Hepatic stellate cell (primary cell): ENCODE measurements at places on chromosomes 6 and 20.

DNA sequence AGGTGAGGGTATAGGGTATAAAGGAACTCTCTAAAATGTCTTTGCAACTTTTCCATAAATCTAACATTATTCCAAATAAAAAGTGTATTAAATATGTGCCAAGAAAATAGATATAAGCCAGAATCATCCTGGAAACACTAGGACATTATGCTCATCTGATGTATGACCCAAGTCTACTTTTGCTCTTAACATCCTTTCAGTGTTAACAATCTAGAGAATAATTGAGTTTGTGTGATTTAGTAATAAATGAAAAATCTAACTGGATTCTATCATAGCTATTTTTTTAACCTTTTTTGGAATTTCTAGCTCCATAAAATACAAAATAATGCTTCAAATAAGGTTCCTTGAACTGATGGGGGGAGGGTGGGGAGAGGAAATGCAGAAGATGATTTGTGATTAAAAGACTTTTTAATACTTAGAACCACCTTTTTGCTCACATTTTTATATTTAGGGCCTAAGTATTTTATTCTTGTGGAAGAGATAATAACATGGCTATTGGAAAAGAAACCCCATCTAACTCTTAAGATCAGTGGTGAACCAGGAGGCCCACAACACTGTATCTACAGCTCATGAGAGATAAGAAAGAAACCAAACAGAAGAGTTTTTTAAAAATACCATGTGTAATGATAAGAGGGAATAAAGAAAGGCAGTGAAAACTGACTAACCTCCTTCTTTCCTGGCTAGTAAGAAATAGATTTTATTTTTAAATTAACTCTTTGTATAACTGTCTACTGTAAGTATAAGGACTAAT is 68.5 kb downstream of the PDSS2 start:
- no peak for DNase-seq

DNA sequence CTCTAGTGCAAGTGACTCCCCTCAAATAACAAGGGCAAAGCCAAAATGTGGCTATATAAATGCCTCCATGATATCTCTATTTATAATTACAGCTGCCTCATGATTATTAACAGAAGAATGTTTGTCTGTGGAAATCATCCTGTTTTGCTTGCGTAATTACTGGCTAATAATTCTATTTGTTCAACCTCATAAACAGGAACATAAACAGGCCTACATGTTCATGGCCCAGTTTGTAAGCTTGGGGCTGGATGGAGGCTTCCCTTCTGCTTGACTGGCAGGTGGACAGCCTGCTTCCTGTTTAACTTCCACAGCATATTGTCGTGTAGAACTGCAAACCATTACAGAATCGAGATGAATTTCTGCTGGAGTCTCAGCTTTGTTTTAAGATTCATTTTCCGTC is 766.0 kb upstream of the MAP3K7 start:
- no peak for DNase-seq

GRCh38 chr6:166907373-166907841 is 48.9 kb downstream of the RNASET2 start:
- no peak for DNase-seq

- DNase-seq: no peak
These were observed 1830.0 kb upstream of the DEFB115 start for GRCh38 chr20:29427201-29428060.

DNA sequence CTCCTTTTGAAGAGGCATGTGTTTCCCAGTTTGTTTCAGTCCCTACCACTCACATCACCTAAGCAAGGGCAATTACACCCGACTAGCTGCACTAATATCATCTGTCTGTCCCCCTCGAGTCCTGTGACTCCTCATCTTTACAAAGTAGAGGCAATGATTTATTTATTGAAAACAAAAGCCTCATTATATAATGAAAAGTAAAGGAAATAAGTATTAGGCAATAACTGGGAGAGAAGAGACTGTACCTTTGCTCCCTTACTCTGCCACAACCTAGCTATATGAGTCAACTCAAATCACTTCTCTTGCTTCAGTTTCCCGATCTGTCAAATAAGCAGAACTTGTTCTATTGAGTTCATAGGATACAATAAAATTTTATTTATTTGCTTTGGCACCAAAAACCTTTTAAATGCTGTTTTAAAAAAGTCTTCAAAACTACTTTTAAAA is 38.9 kb downstream of the CSNK2A1 start:
- DNase-seq: no peak

GRCh38 chr20:19888269-19888671 is 128.9 kb upstream of the NAA20 start:
- DNase-seq: no peak

GRCh38 chr20:12902992-12903391 is 105.8 kb upstream of the SPTLC3 start:
- no peak for DNase-seq

DNA sequence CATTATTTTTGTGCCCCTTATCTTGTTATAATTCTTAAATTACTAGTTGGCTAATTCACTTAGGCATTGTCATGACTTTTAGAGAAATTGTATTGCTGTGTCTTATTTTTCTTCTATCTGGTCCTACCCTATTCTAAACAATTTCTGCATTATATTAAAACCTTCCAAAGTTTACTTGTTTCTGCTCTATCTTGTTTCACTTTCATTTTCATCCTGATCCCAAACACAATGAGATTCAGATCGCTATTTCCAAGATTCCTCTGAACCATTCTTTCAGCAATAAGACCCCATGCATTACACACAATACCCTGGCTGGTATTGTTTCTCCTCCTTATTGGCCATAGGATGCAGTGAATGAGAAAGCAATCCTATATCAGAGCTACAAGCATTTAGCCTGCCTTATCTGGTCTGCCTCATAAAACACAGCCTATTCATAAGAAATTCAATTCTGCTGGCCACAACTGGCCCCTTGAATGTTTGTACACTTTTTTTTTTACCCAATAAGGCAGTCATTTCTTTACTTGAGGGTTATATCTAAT is 69.9 kb upstream of the POU3F2 start:
- DNase-seq: no peak

DNA sequence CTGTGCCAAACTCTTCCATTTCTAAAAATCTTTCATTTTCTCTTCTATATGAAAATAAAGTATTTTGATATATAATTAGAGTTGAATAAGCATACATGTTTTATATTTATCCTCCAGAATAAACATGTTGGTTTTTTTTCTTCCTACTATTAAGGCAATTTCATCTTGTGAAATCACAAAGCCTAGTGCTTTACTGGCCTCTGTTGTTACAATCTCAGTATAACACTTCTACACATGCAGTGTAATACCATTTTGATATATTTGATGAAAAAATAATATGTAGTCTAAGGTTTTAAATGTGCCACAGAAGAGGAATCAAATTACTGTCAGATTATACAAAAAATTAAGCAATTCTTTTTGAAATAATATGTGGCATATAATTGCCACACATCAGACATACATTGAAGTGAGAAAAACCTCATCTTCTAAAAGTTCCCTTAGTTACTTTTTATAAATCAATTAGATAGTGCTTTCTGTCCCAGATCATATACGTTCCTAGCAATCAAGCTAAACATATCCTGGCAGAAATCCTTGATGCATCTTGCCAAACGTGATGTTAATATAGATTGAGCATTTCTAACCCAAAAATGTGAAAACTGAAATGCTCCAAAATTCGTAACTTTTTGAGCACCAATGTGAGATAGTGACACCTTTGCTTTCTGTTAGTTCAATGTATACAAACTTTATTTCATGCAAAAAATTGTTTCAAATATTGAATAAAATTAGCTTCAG is 225.1 kb upstream of the MANEA start:
- DNase-seq: no peak

- no peak for DNase-seq
These were observed 27.9 kb downstream of the FIG4 start for GRCh38 chr6:109718991-109719390.

- DNase-seq: peak; percentile 98
These were observed 1.2 kb downstream of the SLC2A4RG start for GRCh38 chr20:63740627-63741353.

DNA sequence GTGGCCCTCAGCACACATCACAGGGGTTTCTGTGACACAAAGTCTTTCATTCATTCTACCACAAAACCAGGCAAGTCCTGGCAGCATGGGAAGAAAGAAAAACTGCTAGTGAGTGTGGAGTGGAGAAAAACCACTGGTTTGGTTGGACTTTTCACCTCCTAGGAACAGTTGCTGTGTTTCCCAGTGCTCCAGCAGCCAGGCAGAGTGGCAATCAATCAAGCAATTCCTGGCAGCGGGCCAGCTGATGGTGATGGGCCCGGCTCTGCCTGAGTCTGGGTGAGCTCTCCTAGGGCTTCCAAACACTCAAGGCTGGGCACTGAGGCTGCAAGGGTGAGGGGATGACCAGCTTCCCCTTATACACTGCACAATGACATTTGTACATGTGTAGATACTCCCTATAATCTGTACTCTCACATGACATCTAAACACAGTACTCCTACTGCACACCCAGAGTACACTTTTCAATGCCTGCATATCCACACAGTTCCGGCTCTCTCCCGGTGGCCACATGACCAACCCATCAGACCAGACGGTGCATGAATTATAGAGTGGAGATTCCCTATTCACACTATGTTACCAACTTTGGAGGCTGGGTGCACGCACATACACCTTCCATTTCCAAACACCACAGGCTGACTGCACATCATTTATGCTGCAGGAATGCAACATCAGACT is 156.6 kb downstream of the UNC5CL start:
- DNase-seq: no peak

GRCh38 chr6:156310701-156311100 is 466.5 kb upstream of the ARID1B start:
- DNase-seq: no peak

GRCh38 chr6:128111096-128111495 is 210.2 kb upstream of the THEMIS start:
- no peak for DNase-seq

- DNase-seq: no peak
These were observed 15.0 kb downstream of the RBM39 start for GRCh38 chr20:35726842-35727711.

DNA sequence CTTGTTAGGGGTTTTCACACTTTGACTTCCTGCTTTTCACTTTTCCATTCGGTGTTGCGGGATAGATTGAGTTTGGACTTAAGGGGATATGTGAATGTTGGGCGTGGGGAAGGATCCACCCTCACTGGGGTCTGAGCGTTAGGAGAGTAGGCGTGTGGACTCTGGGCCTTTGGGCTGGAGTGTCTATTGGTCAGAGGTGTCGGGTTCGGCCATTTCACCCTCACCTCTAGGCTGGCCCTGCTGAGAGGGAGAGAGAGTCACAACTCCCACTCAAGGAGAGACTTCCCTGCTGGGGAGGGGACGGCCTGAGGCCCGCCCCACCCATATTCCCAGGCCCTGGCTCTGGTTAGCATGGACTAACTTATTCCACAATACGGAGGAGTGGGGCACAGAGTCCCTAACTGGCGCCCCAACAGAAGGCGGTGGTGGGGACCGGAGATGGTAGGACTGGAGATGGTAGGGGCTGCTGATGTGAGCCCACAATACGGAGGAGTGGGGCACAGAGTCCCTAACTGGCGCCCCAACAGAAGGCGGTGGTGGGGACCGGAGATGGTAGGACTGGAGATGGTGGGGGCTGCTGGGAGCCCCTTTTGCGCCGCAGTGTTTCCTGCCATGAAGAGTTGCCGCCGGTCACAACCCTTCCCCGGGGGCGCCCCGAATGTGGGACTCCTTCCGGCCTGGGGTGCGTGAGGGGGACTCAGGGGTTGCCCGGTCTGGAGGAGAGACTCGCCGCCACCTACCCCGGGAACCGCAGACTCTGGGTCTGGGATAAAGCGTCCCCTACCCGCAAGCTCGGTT is 1.4 kb upstream of the PTPRA start:
- no peak for DNase-seq

- no peak for DNase-seq
These were observed 205.7 kb downstream of the EPM2A start for GRCh38 chr6:145529582-145529981.

DNA sequence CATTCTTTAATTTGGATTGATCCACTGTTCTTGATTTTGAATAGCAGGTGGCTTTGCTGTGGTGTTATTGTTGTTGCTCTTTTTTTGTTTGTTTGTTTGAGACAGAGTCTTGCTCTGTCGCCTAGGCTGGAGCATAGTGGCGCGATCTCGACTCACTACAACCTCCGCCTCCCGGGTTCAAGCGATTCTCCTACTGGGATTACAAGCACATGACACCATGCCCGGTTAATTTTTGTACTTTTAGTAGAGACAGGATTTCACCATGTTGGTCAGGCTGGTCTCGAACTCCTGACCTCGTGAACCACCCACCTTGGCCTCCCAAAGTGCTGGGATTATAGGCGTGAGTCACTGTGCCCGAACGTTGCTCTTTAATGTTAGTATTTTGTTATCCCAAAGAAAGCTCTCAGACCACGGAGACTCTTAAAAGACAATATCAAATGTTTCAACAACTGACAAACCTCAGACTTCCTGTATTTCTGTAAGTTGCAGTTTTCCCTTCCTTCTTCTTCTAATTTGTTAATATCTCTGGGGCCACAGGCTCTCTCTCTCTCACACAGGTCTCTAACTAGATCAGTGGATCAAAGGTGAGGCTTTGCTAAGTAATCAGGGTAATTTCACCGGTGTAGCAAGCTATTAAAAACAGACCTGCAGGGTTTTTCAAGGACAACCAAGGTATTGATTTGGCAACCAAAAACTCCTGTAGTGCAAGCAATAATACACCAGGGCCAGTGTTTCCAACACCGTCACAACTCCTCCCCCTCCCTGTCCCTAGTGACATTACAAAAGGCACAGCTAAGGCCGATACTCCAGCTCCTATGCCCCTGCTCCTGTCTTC is 48.8 kb upstream of the ZNF217 start:
- no peak for DNase-seq

- no peak for DNase-seq
These were observed 2.2 kb downstream of the PRRC2A start for GRCh38 chr6:31622684-31623091.

- DNase-seq: no peak
These were observed 10.8 kb upstream of the GMPR start for GRCh38 chr6:16227605-16228004.

- DNase-seq: no peak
These were observed 79.8 kb downstream of the QKI start for GRCh38 chr6:163494279-163494727.

DNA sequence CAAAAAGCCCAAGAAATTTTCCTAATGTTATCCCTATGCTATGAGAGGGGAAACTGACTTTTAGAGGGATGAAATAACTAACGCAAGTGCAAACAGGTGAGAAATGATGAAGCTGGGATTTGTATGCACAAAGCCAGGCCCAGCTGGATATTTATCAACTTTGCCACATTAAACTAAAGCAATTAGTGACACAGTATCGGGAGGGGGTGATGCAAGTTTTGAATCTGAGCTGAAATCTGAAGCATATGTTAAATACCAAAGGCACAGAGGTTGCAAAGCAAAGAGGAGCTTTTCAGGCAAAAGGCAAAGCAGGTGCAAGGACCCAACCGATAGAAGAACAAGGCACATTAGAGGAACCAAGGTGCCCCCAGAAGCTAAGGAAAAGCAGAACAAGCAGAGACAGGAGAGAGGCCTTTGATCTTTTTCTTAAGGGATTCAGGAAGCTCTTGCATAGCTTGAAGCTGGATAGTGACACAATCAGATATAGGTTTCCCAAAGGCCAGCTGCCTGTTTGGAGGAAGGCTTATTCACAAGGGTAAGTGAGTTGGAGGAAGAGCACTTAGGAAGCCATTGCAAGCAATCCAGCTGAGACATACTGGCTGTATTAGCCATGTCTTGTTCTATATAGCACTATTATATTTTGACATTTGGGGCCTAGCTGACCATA is 207.5 kb downstream of the HIVEP2 start:
- DNase-seq: no peak
